Esophagus muscularis mucosa (tissue), 4 donors: ENCODE measurements at places on chromosomes 16 and 17.

DNA sequence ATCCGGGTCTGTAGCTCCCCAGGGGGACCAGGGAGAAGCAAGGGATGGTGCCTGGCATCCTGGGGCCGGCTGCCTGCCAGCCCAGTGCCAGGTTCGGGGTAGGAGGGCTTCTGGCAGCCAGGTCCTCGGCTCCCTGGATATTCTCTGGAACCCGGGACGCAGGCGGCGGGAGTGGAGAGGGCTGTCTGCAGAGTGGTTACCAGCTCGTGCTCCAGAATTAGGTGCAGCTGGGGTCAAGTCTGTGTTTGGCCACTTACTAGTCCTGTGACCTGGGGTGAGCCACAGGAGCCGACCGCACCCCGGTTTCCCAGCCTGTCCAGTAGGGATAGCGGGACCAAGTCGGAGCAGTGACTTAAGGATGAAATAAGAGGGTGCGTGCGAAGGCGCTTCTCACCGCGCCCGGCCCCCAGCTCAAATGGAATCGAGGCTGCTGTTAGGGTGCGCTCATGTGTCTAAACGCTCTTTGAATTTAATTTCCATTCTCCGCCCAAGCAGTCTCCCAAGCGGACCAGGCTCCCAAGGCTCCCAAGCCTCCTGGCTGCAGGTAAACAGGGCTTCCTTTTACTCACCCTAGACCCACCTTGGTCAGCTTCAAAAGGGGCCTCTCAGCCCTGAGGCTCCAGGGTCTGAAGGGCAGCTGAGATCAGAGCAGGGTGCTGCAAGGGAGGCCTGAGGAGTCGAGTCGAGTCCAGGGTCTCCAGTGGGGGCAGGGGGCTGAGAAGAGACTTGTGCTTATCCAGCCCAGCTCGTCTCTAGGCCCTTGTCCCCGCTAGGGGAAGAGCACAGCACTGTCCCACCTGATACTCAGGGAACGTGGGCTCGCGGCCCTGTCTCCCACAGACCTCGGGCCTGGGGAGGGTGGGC lies 28.3 kb upstream of the ZNF469 start:
- H3K27ac ChIP-seq, result no peak overlapping the region
- H3K27me3 ChIP-seq, result no peaks in the 10 kb centered on the region
- no peak for DNase-seq
- no peak overlapping the region for H3K4me3 ChIP-seq

- H3K36me3 ChIP-seq, result no peaks in the 10 kb centered on the region
- no peaks in the 10 kb centered on the region for H3K4me1 ChIP-seq
- H3K4me3 ChIP-seq, result no peak overlapping the region
- H3K27me3 ChIP-seq, result no peaks in the 10 kb centered on the region
- DNase-seq, result peak; percentile 88
- H3K27ac ChIP-seq, result no peak overlapping the region
Measured at GRCh38 chr16:35302859-35303258, 1843.4 kb downstream of the TP53TG3F start.

DNA sequence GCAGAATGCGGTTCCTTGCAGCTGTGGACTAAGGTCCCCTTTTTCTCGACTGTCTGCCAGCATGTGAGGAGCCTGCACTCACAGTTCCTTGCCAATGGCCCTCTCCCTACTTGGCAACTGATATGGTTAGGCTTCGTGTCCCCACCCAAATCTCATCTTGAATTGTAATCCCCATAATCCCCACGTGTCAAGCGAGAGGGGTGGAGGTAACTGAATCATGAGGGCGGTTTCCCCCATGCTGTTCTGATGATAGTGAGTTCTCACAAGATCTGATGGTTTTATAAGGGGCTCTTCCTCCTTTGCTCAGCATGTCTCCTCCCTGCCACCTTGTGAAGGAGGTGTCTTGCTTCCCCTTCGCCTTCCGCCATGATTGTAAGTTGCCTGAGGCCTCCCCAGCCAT lies 19.9 kb downstream of the CIAPIN1 start:
- H3K4me1 ChIP-seq, result peaks cover 13% of the 10 kb centered on the region
- H3K4me3 ChIP-seq, result no peak overlapping the region
- H3K27me3 ChIP-seq, result no peaks in the 10 kb centered on the region
- DNase-seq, result no peak
- H3K27ac ChIP-seq, result no peak overlapping the region
- H3K36me3 ChIP-seq, result peaks cover 52% of the 10 kb centered on the region

DNA sequence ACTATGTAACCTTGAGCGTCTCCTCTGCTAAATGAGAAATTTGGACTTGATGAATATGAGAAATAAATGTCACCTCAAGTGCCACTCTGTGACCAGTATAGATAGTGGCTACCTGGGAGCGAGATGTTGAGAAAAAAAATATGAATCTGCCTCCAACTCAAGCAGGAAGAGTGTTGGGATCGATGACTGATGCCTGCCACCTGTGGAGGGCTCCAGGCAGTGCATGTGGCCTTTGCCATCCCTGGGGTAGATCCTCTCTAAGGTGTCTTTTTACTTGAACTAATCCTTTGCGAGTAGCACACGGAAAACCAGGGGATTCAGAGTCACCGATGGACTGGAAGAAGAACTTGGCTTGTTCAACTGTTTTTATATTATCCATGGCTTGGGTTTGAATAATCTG lies 9.4 kb downstream of the CCDC182 start:
- no peak overlapping the region for H3K4me3 ChIP-seq
- H3K36me3 ChIP-seq, result no peaks in the 10 kb centered on the region
- no peaks in the 10 kb centered on the region for H3K27me3 ChIP-seq

- H3K4me3 ChIP-seq, result no peak overlapping the region
- H3K36me3 ChIP-seq, result no peaks in the 10 kb centered on the region
- H3K27ac ChIP-seq, result no peak overlapping the region
- DNase-seq, result no peak
- no peaks in the 10 kb centered on the region for H3K4me1 ChIP-seq
- H3K27me3 ChIP-seq, result no peaks in the 10 kb centered on the region
Measured at GRCh38 chr16:65876624-65877023, 489.9 kb upstream of the CDH5 start.
